ENCODE measurements at places on chromosomes 12 and 14.

DNA sequence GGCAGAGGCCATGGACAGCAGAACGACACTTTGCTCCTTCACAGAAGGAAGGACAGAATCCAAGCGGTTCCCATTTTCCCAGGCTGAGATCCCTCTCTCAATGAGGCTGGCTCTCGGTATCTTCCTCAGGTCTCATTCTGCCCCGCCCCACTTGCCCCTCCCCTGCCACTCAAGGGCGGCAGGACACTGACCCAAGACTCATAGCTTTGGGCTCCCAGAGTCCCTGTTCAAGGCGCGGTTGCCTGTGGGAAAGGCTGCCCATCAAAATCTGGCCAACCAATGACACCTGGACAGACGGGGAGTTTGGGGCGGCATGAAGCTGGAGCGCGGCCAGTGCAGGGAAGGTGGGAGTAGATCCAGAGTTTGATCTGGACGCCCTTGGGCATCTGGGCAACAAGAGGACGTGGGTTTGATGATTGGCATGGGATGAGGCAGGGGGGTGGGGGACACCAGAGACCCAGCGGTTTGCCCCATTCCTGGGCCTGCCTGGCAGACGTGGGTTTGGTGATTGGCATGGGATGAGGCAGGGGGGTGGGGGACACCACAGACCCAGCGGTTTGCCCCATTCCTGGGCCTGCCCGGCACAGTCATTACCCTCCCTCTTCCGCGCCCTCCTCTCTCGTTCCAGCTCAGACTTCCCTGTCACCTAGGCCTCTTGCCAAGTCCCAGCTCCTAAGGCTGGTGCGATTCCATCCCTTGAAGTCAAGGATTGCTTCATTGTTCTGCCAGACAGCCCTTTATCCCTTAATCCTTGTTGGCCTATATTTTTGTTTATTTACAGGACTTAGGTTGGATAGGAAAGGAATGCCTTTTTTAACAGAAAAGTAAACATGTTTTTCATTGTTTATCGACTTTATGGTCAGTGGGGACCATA lies 92.1 kb downstream of the NINJ2 start:
- no peak for DNase-seq

DNA sequence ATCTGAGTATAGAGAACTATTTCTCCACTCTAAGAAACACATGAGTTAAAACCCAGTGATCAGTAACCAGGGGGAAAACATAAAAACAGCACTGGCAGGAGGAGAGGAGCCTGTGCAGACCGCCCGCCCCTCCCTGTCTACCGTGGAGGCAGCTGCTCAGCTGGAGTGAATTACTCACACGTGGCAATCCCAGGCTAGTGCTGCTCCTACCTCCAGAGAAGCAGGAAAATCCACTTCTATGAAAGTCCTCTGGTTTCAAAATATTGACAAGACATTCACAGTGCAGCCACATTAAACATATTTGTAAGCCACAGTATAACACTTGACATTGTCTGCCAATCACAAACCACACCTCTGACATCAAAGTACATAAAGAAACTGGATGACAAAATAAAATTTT lies 16.7 kb downstream of the TMEM132D start:
- DNase-seq = no peak

DNA sequence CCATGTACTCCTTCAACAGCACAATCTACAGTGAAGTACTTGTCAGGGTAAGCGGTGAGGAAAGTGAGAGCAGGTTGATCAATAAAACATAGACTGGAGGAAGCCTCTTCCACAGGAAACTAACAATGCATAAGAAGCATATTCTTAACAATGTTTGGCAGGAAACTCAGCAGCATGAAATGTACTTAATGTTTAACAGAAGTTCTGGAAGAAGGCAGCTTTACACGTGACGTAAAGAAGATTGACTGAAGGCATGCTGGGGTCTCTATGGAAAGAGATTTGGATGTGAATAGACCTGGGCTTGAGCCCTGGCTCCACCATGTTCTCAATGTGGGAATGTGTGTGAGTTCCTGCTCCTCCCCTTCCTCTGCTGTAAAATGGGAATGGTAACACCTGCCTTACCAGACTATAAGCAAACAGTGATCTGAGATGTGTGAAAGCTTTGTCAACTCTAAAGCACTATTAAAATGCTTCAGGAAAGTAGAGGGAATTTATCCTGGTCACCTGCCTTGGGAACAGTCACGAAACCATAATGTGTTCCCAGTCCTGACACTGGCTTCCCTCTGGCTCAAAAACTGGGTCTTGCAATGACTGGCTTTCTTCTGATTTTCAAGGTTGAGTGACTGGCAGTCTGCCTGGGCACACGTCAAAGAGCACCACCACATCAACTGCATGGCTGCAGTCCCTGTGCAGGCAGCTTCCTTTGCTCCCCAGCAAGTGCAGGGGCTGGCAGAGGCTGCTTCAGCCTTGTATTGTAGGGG lies 384.6 kb downstream of the APAF1 start:
- DNase-seq = no peak

- no peak for DNase-seq
Observed at GRCh38 chr12:108287227-108287626, 51.9 kb downstream of the CMKLR1 start.

DNA sequence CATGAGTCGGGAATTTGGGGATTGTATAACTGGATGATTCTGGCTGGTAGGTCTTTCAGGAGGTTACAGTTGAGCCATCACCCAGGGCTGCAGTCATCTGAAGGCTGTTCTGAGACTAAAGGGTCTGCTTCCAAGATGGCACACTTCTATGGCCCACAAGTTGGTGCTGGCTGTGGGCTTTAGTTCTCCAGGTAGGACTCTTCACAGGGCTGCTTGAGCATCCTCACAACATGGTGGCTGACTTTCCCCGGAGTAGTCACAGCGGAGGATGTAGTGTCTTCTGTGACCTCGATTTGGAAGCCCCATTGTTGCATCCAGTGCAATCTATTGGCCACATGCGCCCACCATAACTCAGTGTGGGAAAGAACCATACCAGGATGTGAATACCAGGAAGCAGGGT lies 14.4 kb downstream of the PHETA1 start:
- DNase-seq = no peak

GRCh38 chr14:78016532-78016931 lies 153.6 kb upstream of the NRXN3 start:
- DNase-seq = no peak

DNA sequence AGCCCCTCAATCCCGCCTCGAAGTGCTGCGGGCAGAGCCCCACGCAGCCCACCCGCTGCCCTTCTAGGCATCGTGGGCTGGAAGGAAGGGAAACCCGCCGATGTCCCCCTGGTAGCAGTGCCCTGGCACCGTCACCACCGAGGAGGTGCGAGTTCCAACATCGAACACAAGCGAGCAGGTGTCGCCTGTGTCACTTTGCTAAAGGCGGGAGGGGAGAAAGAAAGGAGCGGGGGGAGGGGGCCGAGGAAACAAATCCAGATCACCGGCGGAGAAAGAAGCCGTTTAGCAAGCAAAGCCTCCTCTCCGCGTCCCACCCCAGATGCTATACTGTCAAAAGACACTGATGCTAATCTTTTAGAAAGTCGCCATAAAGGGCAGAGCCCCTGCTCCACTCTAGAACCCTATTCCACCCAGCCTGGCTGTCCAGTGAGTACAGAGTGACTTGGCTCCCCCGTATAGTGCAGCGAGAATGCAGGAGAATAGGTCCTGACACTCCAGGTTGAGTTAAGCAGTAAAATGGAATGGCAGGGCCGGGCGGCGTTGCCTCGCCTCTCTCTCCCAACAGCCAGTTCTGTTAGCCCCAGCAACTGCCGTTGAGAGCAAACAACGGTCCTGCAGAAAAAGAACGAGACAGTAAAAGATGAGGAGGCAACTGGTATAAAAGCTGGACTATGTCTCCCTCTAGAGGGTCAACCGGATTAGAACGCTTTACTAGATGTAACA lies 67.9 kb upstream of the USP15 start:
- no peak for DNase-seq

DNA sequence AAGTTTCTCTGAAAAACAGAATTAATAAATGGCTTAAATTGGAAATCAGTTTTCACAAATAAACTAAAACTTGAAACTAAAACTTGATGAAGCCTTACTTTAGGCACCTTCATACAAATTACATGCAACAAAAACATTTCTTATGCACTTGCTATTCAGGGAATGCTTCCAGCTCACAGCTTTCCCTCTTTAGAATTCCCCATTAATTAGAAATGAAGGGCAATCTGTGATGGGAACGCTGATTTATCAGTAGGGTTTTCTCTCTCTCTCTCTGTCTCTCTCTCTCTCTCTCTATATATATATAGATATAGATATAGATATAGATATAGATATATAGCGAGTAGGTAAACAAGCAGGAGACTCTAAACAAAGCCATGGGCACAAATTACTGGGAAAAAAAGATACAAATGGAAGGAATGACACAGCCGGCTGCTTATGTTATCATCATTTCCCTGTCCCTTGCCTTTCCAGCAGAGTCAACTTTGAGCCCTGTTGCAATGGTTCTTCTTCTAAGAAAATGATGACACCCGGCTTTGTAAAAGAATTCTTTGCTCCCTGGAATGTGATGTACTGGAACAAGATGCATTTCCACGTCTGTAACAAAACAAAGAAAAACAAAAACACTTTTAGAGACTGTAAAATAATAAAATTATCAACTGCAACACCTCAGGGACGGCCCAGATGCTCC lies 1121.6 kb upstream of the TMEM132C start:
- DNase-seq = no peak

GRCh38 chr12:121154793-121155375 lies 22.2 kb downstream of the P2RX7 start:
- no peak for DNase-seq

DNA sequence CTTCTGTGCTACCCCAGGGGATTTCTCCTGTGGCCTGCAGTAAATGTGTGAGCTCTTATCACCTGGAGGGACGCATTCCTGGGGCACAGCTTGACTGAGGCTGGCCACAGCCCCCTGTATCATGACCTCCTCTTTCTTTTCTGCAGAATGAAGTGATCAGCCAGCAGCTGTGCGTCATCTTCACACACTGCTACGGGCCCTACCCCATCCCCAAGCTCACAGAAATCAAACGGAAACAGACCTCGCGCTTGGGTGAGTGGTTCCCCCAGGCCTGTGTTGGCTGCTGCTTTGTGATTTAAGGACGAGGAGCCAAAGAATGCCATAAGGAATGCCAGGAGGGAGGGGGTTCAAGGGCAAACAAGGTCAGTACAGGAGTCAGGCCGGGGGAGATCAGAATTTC lies 50.5 kb upstream of the PWP1 start:
- no peak for DNase-seq

DNA sequence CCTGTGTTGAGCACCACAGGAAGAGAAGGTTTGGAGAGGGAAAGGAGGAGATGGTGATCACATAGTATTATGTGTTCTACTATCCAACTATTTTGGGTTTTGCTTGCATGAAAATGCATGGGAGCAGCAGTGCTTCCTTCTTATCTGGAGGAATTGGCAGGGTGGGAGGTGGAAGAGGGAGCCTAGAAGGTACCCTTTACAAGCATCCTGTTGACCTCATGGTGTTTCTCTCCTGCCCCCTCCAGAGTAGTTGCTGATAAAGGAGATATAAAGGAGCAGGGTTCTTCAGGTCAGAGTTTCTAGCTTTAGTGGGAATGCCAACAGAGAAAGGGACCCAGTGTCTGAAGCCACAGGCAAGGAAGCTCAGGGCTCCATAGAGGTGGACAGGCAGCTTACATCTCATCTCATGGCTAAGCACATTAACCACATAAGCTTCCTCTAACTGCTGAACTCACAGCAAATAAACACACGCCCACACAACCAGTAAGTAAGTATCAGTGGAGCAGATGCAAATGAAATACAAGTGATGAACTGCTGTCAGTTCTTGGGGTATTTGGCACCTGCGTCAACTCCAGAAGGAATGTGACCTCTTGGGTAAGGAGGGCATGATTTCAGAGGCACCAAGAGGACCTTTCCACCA lies 174.2 kb upstream of the SLC38A2 start:
- DNase-seq = no peak

GRCh38 chr12:95203487-95204030 lies 13.7 kb downstream of the FGD6 start:
- no peak for DNase-seq

DNA sequence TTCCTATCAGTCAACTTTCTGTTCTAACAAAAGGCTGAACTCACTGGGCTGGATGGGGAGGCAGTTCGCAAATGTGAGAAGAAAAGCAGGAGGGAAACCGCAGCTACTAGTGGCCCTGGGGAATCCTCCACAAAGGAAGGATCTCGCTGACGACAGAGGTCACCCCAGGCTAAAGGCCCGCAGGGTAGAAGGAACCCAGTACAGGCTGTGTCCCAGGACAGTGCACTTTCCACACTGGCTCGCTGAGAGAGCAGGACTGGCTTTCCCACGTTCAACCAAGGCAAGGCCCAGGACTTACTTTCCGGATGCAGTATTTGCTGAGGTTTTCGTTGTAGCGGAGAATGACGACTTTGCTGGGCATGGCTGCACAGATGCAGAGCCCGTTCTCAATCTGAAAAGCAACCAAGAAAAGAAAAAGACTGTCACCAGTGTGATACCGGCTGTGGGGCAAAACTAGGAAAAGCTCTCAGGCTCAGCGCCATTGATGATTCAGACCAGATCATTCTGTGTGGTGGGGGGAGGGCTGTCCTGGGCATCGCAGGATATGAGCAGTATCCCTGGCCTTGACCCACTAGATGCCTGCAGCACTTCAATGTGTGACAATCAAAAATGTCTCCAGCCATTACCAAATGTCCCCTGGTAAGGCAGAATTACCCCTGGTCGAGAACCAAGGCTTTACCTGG lies 36.3 kb downstream of the PRKAB1 start:
- DNase-seq = no peak

GRCh38 chr12:50174971-50175715 lies 8.0 kb upstream of the CERS5 start:
- DNase-seq = no peak

GRCh38 chr12:125220404-125221273 lies 155.4 kb downstream of the AACS start:
- DNase-seq = no peak

DNA sequence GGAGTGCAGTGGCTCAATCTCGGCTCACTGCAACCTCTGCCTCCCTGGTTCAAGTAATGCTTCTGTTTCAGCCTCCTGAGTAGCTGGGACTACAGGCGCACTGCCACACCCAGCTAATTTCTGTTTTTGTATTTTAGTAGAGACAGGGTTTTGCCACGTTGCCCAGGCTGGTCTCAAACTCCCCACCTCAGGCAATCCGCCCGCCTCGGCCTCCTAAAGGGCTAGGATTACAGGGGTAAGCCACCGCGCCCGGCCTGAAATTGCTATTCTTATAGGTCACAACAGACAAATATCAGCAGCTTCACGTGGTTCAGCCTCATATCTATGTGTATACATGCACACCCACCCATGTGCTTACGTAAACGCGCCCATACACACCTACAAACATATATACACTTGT lies 23.6 kb downstream of the BATF start:
- DNase-seq = no peak

Data from activated T-helper 1 cell treated with anti-CD3 and anti-CD28 coated beads, Interleukin-2, amount 50 U/mL, for 16 hours (primary cell).